ENCODE measurements at places on chromosomes 12 and 14.
A peak's percentile ranks its signal among the peaks of the same experiment; 100 is the strongest.

GRCh38 chr12:103877934-103878510 is 37.0 kb upstream of the NT5DC3 start:
- DNase-seq = peak; percentile 10

DNA sequence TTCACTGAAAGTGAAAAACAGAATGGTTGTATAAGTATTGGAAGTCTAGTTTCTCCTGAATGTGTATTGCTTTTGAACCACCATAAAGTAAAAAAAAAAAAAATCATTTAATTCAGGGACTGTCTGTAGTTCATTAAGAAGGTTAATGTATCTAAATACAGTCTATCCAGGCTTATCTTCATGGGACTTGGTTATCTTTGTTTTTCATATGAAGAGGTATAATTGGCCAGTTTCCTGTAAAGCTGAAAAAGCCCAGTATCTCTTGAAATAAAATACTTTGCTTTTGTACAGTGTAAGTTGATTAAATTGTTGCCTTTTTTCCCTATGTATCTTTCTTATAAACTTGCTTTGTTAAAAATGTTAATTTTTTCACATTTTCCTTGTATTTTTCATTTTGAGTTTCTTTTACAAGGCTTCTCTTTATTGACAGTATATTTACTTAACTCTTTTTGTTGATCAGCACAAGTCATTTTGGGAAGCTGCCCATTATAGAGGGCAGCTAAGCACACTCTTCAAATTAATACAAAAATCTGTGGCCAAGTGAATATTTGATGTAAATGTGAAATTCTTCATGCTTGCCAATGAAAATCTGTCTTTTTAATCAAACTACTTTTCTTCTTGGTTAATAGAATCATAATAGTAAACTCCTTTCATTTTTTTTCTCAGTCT is 156.0 kb downstream of the TMTC3 start:
- DNase-seq = no peak

- DNase-seq = no peak
Observed at GRCh38 chr12:121124402-121125109, 8.1 kb upstream of the P2RX7 start.

DNA sequence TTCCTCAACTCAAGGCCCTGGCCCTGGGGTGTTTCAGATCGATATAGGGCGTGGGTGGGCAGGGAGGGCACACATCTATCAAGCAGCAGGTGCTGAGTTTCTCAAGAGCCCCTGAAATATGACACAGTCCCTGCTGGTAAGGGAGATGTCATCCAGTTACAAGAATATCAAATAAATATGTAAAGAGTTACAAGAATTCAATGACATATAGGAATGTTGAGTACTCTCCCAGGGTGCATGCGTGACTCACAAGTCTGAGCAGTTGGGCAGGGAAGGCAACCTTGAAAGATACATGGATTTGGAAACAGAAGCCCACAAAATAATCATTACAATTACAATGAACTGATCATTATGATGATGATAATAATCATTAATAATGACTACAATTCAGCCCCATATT is 35.2 kb downstream of the MVK start:
- no peak for DNase-seq

- DNase-seq = no peak
Observed at GRCh38 chr14:90853116-90853515, 36.9 kb upstream of the TTC7B start.

GRCh38 chr12:79560225-79560889 is 130.4 kb downstream of the PAWR start:
- DNase-seq = no peak

DNA sequence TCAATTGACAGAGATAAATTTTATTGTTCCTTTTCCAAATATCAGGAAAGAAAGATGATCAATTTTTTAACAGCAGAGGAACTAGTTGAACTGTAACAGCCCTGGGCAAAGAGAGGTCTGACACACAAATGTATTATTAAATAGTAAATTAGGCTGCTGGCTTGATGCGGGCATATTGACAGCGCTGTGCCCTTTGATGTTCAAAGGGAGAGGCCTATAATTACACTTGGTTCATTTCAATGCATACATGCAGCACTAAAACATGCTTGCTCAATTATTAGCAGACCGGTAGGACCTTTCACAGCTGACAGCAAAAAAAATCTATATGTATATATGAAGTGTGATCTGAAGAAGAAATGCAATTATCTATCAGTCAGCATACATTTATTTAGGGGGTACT is 219.8 kb downstream of the SLC2A13 start:
- DNase-seq = no peak

Measured in stimulated activated CD4-positive, alpha-beta T cell treated with anti-CD3 and anti-CD28 coated beads, Interleukin-15, amount 100 ng/mL, for 1 hour (primary cell).